ENCODE measurements at places on chromosomes 5 and 9.

- no peak for DNase-seq
Observed at GRCh38 chr9:124730772-124731171, 40.3 kb downstream of the NR6A1 start.

- DNase-seq = no peak
Observed at GRCh38 chr9:2857564-2858198, 13.8 kb upstream of the PUM3 start.

- no peak for DNase-seq
Observed at GRCh38 chr9:134915046-134915985, 2.4 kb downstream of the FCN1 start.

- no peak for DNase-seq
Observed at GRCh38 chr5:121121786-121122185, 657.7 kb downstream of the PRR16 start.

GRCh38 chr9:31045810-31046209 lies 1338.6 kb upstream of the ACO1 start:
- DNase-seq = no peak

DNA sequence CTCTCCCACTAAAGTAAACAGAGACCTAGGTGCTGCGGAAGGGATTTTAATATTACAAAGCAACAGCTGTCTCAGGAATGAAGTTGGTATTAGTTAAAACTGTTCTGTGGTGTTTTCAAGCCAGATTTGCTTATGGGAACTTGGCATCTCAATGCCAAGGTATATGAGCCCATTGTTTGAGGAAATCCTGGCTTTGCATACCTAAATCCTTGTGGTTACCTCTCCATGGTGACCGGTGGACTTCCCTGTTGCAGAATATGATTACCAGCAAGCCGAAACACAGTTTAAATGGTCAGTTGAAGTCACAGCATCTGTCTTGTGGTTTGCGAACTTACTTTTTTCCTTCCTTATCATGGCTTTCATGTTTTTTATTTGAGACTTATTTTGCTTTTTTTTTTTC lies 62.3 kb upstream of the TXNDC8 start:
- DNase-seq = no peak

- DNase-seq = no peak
Observed at GRCh38 chr9:136854842-136855460, 2.8 kb downstream of the MAMDC4 start.

GRCh38 chr5:76386360-76386759 lies 16.7 kb upstream of the IQGAP2 start:
- DNase-seq = no peak

DNA sequence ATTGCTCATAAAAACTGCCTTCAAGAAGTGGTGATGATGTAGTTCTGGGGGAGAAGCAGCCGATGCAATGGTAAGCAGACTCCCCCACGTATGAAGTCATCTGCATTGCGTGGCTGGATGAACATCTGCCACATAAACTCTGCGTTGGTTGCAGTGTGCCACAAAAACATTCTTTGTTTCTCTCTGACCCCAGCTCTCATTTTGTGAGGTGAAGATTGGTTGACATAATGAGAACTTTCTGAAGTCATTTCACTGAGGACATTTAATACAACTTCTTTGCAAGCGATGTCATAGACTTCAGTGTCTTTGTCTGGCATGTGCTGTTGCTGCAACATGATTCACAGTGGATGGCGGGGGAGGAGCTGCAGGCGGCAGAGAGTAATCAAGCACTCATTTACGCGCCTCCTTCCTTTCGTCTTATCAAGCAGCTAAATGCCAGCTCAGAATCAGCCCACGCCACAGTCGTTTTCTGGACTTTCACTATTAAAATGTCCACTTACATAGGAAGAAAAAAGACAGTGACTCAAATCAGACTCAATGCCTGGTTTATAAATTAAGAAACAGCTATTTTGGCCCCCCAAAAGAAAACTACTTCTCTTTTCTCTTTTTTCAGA lies 91.5 kb upstream of the NFIL3 start:
- DNase-seq = no peak

DNA sequence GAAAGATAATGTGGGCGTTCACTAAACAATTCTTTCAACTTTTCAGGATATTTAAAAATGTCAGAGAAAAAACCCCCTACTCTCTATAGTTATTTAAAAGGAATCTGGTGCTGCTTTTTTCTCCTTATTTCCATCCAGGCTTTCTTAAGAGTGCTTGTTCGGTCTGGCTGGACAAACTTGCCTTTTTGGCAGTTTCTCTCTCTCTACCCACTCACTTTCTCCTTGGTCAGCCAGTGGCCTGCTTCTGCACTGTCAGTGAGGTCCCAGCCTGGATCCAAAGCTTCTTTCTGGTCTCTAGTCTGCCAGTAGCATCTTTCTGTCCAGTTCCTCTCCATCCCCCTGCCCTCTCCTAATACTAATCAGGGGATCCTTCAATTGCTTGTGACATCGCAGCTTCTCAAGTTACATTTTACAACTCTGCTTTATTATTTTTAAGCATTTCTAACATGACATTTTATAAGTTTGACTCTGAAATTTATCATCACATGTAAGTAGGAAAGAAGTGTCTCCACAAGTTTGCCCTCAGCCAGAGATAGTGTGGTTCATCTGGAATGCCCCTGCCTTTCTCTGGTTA lies 50.4 kb downstream of the PIK3R1 start:
- no peak for DNase-seq

DNA sequence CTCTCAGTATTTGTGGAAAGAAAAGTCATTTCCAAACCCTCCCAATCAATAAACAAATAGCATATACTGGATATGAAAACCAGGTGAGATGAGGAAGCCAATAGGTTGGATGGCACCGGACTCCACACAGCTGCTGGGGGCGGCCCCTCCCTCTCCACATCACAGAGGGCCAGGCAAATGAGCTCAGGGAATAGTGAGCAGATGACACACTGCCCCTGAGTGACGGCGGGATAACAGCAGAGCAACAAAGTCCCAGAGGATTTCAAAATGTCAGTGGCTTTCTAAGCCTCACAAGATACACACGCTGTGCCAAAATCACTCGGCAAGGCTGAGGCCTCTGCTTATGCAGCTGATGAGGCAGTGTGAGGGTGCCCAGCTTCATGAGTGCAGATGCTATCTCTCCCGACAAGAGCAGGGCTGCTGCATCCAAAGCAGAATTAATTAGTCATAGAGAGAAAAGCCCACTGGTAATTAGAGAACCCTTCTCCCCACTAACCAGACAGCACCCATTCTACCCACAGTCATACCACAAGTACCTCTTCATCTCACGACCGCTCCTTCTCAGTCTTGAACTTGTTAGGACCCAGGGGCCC lies 235.0 kb upstream of the NFIL3 start:
- no peak for DNase-seq

All from activated gamma-delta T cell (primary cell).